NCI-H1694 treated with DMSO at 0.1 percent for 48 hours (cell line): ENCODE measurements at places on chromosomes 1 and 21.

GRCh38 chr1:101309334-101310311, 72.8 kb downstream of the S1PR1 start:
- peak; percentile 34 for DNase-seq

DNA sequence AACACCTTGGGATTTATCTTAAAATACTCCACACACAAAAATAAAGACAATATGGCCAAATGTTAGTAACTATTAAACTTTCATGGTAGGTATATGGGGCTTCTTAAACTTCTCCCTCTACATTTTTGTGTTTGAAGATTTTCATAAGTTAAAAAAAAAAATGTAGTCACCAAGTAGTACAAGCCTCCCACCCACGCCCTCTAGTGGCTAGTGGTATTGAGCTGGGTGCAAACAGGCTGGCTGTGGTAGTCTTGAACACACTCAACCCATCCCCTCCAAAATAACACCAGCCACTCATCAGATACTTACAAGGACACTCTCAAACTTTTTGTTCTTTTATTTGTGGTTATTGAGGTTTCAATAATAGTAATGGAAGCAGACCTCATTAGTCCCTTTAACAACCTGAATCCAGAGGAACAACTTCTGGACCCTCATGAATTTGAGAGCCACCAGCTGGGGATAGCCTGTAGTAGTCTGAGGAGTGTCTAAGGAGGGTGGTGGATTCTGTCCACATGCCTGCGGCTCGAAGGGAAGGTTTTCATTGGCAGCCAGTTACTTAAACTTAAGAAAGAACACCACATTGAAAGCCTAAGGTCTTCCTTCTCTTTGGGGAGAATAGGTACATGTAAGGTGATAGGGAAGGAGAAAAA, 15.6 kb downstream of the RD3 start:
- peak; percentile 55 for DNase-seq

DNA sequence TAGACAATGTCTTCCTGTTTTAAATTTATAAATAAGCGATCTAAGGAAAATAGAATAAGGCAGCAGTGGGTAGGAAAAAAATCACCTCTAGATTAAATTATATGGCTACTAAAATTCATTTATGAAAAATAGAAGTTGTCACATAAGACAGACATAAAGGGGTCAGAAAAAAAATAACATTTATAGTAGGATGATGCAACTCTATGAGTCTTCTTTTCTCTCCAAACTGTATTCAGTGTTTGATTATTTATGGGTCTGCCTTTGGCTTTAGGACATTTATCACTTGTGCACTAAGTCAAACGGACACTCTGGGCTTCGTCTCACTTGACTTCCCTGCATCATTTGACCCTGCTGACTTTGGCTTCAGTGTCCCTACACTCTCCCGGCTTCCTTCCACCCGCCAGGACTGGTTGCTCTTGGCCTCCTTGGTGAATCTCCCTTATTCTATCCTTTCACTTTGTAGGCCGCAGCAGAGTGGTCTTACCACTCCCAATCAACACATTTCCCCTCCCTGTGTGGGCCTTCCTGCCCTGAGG, 47.0 kb upstream of the DESI2 start:
- no peak for DNase-seq

GRCh38 chr1:46527474-46528296, 23.8 kb downstream of the KNCN start:
- peak; percentile 74 for DNase-seq

DNA sequence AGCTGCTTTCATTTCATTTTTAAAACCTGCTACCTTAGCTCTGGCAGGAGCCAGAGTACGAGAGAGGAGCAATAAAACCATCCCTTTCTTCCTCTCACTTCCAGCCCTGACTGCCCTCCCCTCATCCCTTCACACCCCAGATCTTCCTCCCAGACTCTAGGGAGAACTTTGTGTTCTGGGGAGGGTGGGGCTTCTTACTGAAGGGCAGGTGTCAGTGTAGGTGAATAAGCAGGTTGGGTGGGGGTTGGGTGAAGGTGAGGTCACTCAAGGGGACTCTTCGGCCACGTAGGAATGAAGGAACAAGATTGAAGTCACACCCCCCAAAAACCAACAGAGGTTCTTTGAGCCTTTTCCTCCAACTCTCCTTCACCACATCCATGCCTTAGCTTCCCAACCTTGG, 88.9 kb downstream of the CD58 start:
- no peak for DNase-seq

GRCh38 chr1:93369734-93370133, 24.0 kb downstream of the DR1 start:
- no peak for DNase-seq

- DNase-seq = no peak
Measured at GRCh38 chr1:53207726-53208125, 11.1 kb downstream of the CPT2 start.

DNA sequence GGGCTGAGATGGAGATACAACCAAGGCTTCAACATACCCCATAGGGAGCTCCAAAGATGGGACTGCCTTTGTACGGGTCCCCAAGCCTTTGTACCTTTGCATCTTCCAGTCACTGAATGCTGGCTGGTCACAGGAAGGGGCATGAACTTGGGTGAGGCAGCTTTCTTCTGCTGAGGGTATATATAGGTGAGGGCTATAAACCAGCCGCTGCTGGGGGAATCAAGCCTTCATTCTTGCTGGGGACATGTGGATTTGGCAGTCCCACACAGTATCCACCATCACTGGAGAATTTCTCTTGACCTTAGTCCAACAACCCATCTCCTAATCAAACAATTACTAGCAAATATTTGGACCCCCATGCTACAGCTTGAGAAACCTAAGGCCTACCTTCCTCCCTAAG, 61.7 kb downstream of the CCDC185 start:
- DNase-seq = no peak
